Activated CD4-positive, alpha-beta memory T cell treated with anti-CD3 and anti-CD28 coated beads for 36 hours (primary cell): ENCODE measurements at places on chromosomes 6 and 20. TPM values are rescaled to one million over a fixed set of nuclear protein-coding genes. Genes with fewer than 3 reads are reported as not detected.

- DNase-seq: no peak
Observed at GRCh38 chr6:1575210-1576041, 34.3 kb upstream of the FOXC1 start.

- DNase-seq: no peak
Observed at GRCh38 chr6:45532721-45533210, 155.0 kb upstream of the SUPT3H start.

- no peak for DNase-seq
Observed at GRCh38 chr6:48978016-48978415, 485.0 kb downstream of the MMUT start.

DNA sequence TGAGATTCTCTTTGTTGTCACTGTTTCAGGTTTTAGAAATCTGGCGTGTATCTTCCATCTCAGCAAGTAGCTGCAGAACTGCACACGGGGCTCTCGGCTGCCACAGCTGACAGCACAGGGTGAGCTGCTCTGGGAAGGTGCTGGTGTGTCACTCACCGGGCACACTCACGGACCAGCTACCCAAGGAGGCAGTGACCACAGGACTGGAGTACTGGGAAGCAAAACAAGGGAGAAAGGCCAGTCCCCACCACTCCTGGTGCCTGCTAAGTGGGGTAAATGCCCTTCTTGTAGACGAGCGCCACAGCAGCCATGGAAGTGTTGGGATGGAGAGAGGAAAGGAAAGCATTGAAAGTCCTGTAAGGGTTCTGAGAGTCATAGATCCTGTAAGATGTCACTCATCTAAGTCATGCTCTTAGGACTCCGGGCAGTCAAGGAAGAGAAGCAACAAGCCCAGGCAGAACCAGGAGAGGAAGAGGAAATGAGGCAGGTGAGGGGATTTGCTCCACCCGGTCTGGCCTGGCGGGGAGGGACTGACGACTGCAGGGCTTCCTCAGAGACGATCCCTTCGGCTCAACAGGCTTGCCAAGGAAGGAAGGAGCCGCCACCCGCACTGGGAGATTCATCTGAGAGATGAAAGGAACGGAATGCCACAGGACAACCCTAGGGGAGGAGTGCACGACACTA lies 48.1 kb downstream of the PRDM1 start:
- no peak for DNase-seq

DNA sequence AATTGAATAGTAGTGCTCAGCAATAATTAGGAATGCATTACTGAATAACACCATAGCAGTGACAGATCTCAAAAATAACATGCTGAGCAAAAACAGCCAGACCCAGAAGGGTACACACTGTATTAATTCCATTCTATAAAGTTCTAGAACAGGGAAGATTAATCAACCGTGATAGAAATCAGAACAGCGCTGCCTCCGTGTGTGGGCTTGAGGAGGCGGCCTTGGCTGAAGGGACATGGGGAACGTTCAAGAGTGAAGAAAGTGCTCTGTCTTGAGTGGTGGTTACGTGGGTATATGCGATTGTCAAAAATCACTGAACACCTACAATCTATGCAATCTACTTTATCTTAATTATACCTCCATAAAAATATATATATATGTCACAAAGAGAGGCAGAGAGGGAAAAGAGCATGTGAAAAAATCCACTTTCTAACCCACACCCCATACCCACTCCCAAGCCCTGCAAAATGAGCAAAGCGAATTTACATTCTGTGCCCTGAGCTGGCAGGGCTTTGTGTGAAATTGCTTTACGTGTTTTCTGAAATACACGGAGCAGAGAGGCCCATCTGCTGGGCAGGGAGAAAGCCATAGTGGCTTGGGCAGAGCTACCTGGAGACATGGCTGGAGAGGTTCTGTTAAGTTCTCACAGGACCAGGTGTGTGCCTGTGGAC lies 74.4 kb downstream of the NFATC2 start:
- DNase-seq: no peak

DNA sequence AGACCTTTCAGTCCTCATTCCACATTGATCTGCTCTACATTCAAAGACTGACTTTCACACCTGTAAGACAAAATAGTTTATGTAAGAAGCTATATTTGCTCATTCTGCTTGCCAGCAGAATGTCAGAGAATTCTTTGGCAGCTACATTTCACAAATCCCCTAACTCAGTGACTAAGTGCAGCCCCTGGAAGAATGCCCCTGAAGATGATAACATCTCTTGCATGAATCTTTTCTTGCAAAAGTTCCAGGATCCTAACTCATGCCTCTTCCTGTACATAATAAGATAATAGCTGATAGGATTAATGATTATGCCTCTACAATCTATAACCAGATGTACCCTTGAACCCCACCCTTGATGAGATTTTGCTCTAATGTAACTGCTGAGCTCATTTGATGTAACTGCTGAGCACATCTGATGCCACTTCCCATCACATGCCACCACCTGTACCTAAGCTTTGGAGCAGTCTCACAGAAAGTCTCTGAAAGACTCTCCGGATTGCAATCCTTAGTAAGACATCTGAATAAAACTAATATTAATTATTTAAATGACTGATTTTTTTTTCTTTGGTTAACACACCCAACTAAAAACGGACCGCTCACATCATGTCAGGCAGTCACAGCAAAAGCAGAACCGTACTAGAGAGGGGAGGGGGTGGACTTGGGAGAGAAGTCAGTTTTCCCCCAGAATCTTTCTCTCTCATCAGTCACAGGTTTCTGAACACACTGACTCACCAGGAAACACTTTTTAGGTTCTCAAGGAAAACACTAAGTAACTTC lies 684 bp upstream of the DNAH8 start:
- no peak for DNase-seq

DNA sequence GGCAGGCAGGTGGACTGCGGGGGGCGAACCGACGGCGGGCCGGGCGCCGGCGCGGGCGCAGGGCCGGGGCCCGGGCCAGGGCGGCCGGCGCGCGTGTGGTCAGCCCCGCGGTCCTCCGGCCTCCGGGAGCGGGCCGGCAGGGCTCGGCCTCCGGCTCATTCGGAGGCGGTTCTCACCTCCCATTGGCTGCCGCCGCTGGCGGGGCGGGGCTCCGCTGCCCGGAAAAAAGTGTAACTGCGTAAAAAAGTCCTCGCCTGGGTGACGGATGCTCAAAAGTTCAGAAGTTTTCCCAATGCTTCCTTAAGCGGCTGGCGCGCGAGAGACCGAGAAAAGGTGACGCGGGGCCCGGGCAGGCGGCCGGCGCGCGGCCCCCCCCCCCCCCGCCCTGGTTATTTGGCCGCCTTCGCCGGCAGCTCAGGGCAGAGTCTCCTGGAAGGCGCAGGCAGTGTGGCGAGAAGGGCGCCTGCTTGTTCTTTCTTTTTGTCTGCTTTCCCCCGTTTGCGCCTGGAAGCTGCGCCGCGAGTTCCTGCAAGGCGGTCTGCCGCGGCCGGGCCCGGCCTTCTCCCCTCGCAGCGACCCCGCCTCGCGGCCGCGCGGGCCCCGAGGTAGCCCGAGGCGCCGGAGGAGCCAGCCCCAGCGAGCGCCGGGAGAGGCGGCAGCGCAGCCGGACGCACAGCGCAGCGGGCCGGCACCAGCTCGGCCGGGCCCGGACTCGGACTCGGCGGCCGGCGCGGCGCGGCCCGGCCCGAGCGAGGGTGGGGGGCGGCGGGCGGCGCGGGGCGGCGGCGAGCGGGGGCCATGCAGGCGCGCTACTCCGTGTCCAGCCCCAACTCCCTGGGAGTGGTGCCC lies at the start of gene FOXC1:
FOXC1 (plus strand) TSS at position 268 of the 849 bp plus-strand sequence; CDS start at position 799, 531 bp downstream.
- peak; percentile 65 for DNase-seq

DNA sequence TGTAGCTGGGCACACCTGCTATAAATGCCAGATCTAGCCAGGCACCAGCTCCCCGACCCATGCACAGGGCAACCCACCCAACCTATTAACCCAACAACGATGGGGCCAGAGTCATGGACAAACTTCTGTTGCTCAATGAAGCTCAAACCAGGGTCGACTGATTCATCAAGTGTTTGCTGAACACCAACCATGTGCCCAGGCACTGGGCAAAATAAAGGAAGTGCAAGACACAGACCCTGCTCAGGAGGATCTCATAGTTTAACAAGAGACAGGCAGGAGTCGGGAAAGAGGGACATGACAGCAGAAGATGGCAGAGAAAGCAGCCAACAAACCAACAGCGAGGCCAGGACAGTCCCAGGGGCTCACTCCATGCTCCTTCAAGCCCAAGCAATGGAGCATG lies 18.8 kb downstream of the KCNK5 start:
- no peak for DNase-seq

The TMEM151B gene
- 0.07 TPM for total RNA-seq

The CHRNA4 gene
- not detected for total RNA-seq

The PI16 gene
- total RNA-seq: 1.1 TPM
